ENCODE measurements at places on chromosomes 1 and 21.

GRCh38 chr1:195970209-195970608, 638.0 kb downstream of the KCNT2 start:
- DNase-seq, result no peak

DNA sequence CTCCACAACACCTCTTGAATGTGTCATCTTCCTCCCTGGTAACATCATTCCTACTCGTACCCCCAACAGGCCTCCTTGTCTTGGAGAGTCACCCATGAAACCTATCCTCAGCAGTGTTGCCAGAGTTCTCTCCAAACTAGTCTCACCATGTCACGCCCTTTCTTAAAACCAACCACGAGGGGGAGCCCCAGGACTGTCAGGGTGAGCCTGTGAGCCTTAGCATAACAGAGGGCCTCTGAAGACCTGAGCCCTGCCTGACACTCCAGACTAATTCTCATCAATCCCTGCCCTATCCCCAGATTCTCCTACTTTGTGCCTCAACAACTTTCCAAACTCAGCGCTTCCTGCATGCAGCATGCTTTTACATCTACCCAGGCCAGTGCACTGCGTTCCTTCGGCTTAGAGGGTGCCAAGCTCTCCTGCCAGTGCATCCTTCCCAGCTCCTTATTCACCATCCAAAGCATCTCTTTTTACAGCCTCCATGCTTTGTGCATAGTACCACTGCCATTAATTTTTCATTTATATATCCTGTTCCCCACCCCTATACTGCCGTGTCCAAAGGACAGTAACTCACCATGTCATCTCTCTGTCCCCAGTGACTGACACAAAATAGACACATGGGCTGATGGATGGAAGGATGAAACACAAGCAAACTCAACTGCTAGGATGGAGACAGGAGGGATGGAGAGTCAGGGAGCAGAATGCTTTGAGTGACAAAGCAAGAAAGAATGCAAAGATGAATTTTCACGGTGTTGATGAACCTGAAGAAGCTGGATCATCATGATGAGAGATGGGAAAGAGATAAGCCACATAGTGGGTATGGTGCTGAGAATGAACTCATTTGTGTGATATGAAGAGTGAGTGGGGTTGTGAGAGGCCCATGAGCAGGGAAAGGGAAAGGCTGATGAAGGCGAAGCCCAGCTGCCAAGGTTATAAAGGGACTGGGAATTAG, 34.0 kb downstream of the ZNF697 start:
- peak; percentile 82 for DNase-seq

- peak; percentile 54 for DNase-seq
These were observed 32.7 kb upstream of the ETV3 start for GRCh38 chr1:157170677-157171515.

- DNase-seq, result no peak
These were observed 72.8 kb downstream of the CD2 start for GRCh38 chr1:116826818-116827606.

DNA sequence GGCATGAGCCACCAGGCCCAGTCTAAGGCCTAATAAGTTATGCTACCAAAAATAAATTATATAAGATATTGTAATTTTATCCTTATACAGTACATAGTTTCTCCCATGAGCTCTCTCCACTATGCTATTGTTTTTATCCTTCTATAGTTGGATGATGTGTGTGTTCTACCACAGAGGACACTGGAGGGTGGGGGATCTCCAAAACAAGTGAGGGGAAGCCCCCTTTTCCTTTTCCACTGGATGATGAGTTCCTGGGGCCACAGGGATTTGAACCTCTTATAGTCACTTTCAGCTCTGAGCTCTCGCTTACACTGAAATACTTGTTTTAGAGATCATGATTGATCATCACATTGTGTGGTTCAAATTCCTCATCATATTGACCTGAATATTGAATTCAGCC, 77.6 kb upstream of the VAV3 start:
- no peak for DNase-seq
